Peyer's patch (tissue), 4 donors: ENCODE measurements at places on chromosomes 7 and 10. TPM values are rescaled to one million over a fixed set of nuclear protein-coding genes. Genes with fewer than 3 reads are reported as not detected.

The GCK gene
- not detected for total RNA-seq

The CABCOCO1 gene
- total RNA-seq: not detected

The ATG9B gene
- 0.28 TPM for total RNA-seq

The CALCR gene
- total RNA-seq: not detected

The INPP5A gene
- 36.6 TPM for total RNA-seq

The AKR1D1 gene
- not detected for total RNA-seq

The NAT16 gene
- not detected for total RNA-seq

The RTKN2 gene
- 1.5 TPM for total RNA-seq

The FAM131B gene
- not detected for total RNA-seq

The CFAP69 gene
- 15.3 TPM for total RNA-seq

The PRPS1L1 gene
- not detected for total RNA-seq

The SLC18A2 gene
- 0.95 TPM for total RNA-seq

The ARHGEF5 gene
- total RNA-seq: 86.2 TPM

GRCh38 chr10:43794181-43794815 lies 145.6 kb upstream of the ZNF32 start:
- no peaks in the 10 kb centered on the region for H3K36me3 ChIP-seq
- H3K4me3 ChIP-seq: no peak overlapping the region
- H3K27ac ChIP-seq: no peak overlapping the region
- H3K27me3 ChIP-seq: no peaks in the 10 kb centered on the region
- H3K4me1 ChIP-seq: no peaks in the 10 kb centered on the region

- H3K27ac ChIP-seq: no peak overlapping the region
- H3K36me3 ChIP-seq: no peaks in the 10 kb centered on the region
- no peaks in the 10 kb centered on the region for H3K4me1 ChIP-seq
- no peak overlapping the region for H3K4me3 ChIP-seq
Measured at GRCh38 chr7:25460433-25460832, 232.1 kb upstream of the NPVF start.

GRCh38 chr7:120171406-120171805 lies 101.6 kb upstream of the KCND2 start:
- no peak overlapping the region for H3K27ac ChIP-seq
- H3K4me3 ChIP-seq: no peak overlapping the region
- no peak for DNase-seq
- H3K27me3 ChIP-seq: no peaks in the 10 kb centered on the region
- no peaks in the 10 kb centered on the region for H3K4me1 ChIP-seq

- no peaks in the 10 kb centered on the region for H3K4me1 ChIP-seq
- no peak overlapping the region for H3K4me3 ChIP-seq
Measured at GRCh38 chr10:77446700-77447099, 190.9 kb downstream of the KCNMA1 start.

- H3K36me3 ChIP-seq: no peaks in the 10 kb centered on the region
- no peak overlapping the region for H3K4me3 ChIP-seq
- no peak for DNase-seq
- no peaks in the 10 kb centered on the region for H3K4me1 ChIP-seq
Measured at GRCh38 chr10:43982250-43982649, 333.6 kb upstream of the ZNF32 start.

GRCh38 chr7:401495-401894 lies 111.5 kb downstream of the FOXL3 start:
- no peaks in the 10 kb centered on the region for H3K27me3 ChIP-seq
- no peak overlapping the region for H3K4me3 ChIP-seq
- no peaks in the 10 kb centered on the region for H3K36me3 ChIP-seq
- H3K27ac ChIP-seq: no peak overlapping the region

- no peak overlapping the region for H3K27ac ChIP-seq
- DNase-seq: no peak
- H3K27me3 ChIP-seq: no peaks in the 10 kb centered on the region
- no peak overlapping the region for H3K4me3 ChIP-seq
- no peaks in the 10 kb centered on the region for H3K4me1 ChIP-seq
Measured at GRCh38 chr7:123548406-123548805, 9.2 kb downstream of the NDUFA5 start.

DNA sequence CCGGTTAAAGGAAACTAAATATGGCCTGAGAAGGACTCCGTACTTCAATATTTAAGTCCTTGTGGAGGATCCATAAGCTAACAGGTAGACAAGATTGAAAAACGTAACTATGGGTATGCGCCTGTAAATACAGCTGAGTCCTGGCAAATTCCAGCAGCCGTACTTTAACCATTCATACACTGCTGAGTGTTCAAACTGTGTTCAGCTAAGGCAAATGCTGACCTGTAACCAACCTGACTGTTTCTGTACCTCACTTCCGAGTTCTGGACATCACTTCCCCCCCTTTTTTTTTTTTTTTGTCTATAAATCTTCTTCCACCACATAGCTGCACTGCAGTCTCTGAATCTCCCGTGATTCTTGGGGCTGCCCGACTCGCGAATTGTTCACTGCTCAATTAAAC lies 69.1 kb downstream of the SRPK2 start:
- no peaks in the 10 kb centered on the region for H3K27me3 ChIP-seq
- no peak overlapping the region for H3K4me3 ChIP-seq
- no peaks in the 10 kb centered on the region for H3K36me3 ChIP-seq
- no peak overlapping the region for H3K27ac ChIP-seq
- no peak for DNase-seq

DNA sequence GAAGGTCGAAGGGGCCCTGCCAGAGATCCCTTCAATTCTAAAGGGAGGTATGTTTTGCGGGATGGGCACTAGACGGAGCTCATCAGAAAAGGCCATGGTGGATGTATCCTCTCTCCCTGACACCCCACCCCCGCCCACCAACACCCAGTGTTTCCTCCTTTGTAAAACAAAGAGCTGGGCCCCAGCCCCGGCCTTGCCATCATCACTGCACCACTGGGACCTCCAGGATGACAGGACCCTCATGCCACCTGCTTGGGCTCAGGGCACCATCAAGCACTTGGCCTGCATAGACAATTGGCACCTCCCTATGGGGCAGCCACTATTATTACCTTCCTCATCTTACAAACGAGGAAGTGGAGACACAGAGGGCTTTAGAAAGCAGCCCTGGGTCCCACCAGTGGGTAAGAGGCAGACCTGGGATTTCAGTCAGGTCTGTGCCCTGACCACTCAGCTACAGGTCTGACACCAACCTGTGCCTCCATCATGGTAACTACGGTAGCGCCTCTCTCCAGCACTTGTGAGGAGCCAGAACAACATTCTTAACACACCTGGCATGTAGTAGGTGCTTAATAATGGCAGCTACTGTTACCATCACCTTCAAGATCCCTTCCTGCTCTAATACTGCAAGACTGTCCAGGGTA lies 2.0 kb downstream of the CALML3 start:
- H3K4me3 ChIP-seq: no peak overlapping the region
- no peaks in the 10 kb centered on the region for H3K4me1 ChIP-seq
- peak; percentile 11 for DNase-seq
- H3K27me3 ChIP-seq: no peaks in the 10 kb centered on the region

- H3K27me3 ChIP-seq: no peaks in the 10 kb centered on the region
- no peaks in the 10 kb centered on the region for H3K4me1 ChIP-seq
- H3K27ac ChIP-seq: no peak overlapping the region
- H3K4me3 ChIP-seq: no peak overlapping the region
- H3K36me3 ChIP-seq: no peaks in the 10 kb centered on the region
Measured at GRCh38 chr7:111477462-111478225, 84.6 kb downstream of the IMMP2L start.

GRCh38 chr7:774161-775109 lies 47.4 kb upstream of the PRKAR1B start:
- no peaks in the 10 kb centered on the region for H3K36me3 ChIP-seq
- no peak overlapping the region for H3K4me3 ChIP-seq
- peaks cover 22% of the 10 kb centered on the region for H3K4me1 ChIP-seq
- DNase-seq: peak; percentile 76
- no peak overlapping the region for H3K27ac ChIP-seq
- no peaks in the 10 kb centered on the region for H3K27me3 ChIP-seq

DNA sequence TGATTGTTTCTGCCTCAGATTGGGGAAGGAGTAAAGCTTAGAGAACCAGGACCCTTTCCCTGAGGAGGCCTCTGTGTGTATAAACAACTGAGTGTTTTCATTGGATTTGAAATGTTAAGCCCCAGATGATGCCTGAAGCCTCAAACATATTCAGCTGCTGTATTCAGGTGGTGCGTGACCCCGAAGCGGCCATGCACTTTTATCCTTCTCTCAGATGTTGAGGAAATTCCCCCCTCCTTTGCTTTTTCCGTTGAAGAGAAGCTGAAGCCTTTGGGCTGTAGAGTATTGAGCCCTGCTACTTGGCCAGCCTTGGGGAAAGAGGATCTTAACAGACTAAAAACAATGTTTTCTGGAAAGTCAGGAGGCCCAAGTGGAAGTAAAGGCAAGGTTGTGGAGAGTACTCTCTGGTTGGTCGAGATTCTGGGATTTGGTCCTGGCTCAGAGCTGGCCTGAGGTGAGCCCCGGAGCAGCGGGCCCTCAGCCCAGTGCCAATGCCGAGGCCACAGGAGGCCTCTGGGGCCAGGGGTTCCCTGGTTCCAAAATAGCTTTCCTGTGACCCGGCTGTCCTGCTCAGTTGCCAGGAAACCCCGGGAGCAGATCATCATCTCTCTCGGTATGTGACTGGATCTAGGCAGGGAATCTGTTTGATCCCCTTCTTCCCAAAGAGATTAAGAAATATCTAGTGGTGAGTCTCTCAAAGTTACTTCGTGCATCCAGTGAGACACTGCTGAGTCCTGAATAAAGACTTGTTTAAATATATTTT lies 22.5 kb downstream of the FKBP6 start:
- no peaks in the 10 kb centered on the region for H3K36me3 ChIP-seq
- no peaks in the 10 kb centered on the region for H3K4me1 ChIP-seq
- DNase-seq: no peak
- H3K4me3 ChIP-seq: no peak overlapping the region
- no peak overlapping the region for H3K27ac ChIP-seq

- no peaks in the 10 kb centered on the region for H3K27me3 ChIP-seq
- H3K4me1 ChIP-seq: no peaks in the 10 kb centered on the region
- H3K4me3 ChIP-seq: no peak overlapping the region
- DNase-seq: peak; percentile 69
- no peak overlapping the region for H3K27ac ChIP-seq
Measured at GRCh38 chr10:34723750-34724149, 91.3 kb downstream of the PARD3 start.

- H3K27ac ChIP-seq: no peak overlapping the region
- H3K27me3 ChIP-seq: no peaks in the 10 kb centered on the region
- H3K36me3 ChIP-seq: no peaks in the 10 kb centered on the region
- H3K4me1 ChIP-seq: no peaks in the 10 kb centered on the region
- DNase-seq: no peak
- no peak overlapping the region for H3K4me3 ChIP-seq
Measured at GRCh38 chr7:42185726-42186125, 51.3 kb downstream of the GLI3 start.

DNA sequence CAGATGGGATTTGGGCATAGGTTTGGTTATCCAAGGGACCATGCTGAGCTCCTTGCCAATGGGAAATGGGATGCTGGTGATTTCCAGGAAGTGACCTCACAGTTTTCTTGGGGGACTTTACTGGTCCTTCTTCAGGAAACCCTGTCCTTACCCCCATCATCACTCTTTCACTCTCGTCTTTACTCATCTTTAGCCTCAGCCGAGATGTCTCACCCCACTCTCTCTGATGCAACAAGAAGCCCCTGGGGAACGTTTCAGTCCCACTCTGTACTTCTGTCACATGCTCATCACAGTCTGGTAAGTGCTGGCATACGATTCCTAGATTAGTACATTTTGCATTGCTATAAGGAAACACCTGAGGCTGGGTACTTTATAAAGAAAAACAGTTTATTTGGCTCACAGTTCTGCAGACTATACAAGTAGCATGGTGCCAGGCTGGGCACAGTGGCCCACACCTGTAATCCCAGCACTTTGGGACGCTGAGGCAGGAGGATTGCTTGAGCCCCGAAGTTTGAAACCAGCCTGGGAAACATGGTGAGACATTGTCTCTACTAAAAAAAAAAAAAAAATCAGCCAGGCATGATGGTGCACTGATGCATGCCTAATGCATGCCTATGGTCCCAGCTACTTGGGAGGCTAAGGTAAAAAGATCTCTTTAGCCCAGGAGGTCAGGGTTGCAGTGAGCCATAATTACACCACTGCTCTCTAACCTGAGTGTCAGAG lies 63.5 kb upstream of the VKORC1L1 start:
- H3K36me3 ChIP-seq: no peaks in the 10 kb centered on the region
- no peak overlapping the region for H3K27ac ChIP-seq
- H3K27me3 ChIP-seq: no peaks in the 10 kb centered on the region
- H3K4me1 ChIP-seq: no peaks in the 10 kb centered on the region
- DNase-seq: no peak
- no peak overlapping the region for H3K4me3 ChIP-seq

GRCh38 chr10:43943119-43943817 lies 294.6 kb upstream of the ZNF32 start:
- H3K36me3 ChIP-seq: no peaks in the 10 kb centered on the region
- H3K27me3 ChIP-seq: no peaks in the 10 kb centered on the region
- no peak overlapping the region for H3K4me3 ChIP-seq

DNA sequence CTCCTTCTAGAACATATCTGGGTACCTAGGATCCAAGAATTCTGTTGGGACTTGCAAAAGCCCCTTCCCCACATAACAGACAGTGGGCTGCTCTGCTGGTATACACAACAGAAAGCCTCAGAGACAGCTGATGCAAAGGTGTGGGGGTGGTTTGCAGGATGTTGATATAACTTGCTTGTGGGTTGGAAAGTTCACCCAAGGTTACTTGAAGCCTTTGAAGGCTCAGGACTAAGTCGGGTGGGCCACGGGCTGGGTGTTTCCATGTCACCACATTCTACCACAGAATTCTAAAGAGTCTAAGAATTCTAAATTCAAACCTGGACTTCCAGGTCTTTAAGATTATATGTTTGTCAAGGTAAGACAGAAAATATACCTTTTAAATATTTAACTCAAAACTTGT lies 7.4 kb upstream of the NRCAM start:
- H3K36me3 ChIP-seq: no peaks in the 10 kb centered on the region
- no peak overlapping the region for H3K27ac ChIP-seq
- H3K4me1 ChIP-seq: no peaks in the 10 kb centered on the region
- no peaks in the 10 kb centered on the region for H3K27me3 ChIP-seq
- H3K4me3 ChIP-seq: no peak overlapping the region

DNA sequence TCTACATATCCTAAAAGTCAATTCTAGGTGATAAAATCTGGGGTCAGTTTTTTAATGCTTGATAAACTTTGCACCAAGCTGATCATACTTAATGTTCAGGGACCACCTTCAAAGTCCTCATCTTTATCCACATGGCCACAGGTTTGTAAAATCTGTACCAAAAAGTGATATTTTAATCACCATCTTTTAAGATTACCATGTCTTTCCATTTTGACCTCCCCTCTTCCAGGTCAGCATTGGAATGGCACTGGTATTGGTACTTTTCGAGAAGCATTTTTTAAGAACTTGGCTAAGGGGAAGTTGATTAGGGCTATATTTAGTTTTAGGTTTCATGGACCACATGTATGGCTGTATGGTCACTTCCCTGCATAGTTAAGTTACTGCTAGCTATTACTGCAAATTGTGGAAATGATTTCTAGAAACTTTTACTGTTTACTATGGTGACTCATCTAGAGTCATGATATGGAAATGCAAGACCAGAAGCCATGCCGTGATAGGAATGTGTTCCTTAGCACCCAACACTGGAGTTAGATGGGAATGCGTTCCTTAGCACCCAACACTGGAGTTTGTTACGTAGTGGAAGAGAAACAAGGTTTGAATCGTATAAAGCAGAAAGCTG lies 50.8 kb upstream of the ABLIM1 start:
- H3K36me3 ChIP-seq: no peaks in the 10 kb centered on the region
- DNase-seq: no peak
- no peak overlapping the region for H3K4me3 ChIP-seq
- no peaks in the 10 kb centered on the region for H3K27me3 ChIP-seq
- H3K4me1 ChIP-seq: no peaks in the 10 kb centered on the region

GRCh38 chr10:84212014-84212413 lies 13.3 kb downstream of the LRIT2 start:
- H3K27me3 ChIP-seq: no peaks in the 10 kb centered on the region
- no peaks in the 10 kb centered on the region for H3K36me3 ChIP-seq
- no peak overlapping the region for H3K4me3 ChIP-seq
- no peak for DNase-seq
- H3K4me1 ChIP-seq: no peaks in the 10 kb centered on the region
- no peak overlapping the region for H3K27ac ChIP-seq
